Prostate gland (tissue), 2 donors: ENCODE measurements at places on chromosomes 7 and 10. TPM values are rescaled to one million over a fixed set of nuclear protein-coding genes. Genes with fewer than 3 reads are reported as not detected.

DNA sequence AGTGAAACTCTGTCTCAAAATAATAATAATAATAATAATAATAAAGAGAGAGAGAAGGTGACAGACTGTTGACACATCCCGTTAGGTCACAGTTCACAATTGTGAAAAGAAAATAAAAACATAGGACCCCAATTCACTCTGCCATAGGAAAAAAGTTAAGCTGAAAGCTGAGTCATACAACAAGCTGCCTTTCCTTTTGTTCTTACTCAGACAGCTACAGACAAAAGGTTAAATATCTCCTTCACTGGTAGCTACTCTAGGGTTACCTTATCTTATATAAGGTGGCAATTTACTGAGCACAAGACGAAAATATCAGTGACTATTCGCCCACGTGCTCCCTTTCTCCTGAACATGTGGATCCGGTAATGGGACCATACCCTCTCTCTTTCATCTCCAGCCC, 17.5 kb downstream of the TUBAL3 start:
- no peaks in the 10 kb centered on the region for H3K36me3 ChIP-seq
- H3K27ac ChIP-seq, result no peak overlapping the region
- DNase-seq, result no peak
- no peak overlapping the region for H3K4me3 ChIP-seq
- H3K27me3 ChIP-seq, result no peaks in the 10 kb centered on the region
- no peaks in the 10 kb centered on the region for H3K4me1 ChIP-seq

GRCh38 chr10:17586821-17587234, 30.3 kb downstream of the HACD1 start:
- no peaks in the 10 kb centered on the region for H3K36me3 ChIP-seq
- DNase-seq, result no peak
- no peak overlapping the region for H3K27ac ChIP-seq
- no peaks in the 10 kb centered on the region for H3K4me1 ChIP-seq
- no peaks in the 10 kb centered on the region for H3K27me3 ChIP-seq

DNA sequence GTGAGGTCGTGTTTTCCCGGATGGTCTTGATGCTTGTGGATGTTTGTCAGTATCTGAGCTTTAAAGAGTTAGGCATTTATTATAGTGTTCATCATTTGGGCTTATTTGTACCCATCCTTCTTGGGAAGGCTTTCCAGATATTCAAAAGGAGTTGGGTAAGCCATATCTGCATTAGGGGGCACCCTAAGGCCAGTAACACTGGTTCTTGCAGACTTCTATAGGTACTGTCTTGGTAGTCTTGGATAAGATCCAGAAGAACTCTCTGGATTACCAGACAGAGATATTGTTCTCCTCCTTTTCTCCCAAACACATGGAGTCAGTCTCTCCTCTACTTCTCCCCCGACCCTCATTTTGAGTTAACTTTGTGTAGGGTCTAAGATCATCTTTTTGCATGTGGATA, 92.8 kb downstream of the SDK1 start:
- H3K4me1 ChIP-seq, result no peaks in the 10 kb centered on the region
- H3K27me3 ChIP-seq, result no peaks in the 10 kb centered on the region
- H3K27ac ChIP-seq, result no peak overlapping the region
- DNase-seq, result no peak
- no peak overlapping the region for H3K4me3 ChIP-seq

GRCh38 chr10:118723466-118723865, 31.3 kb downstream of the CACUL1 start:
- no peaks in the 10 kb centered on the region for H3K4me1 ChIP-seq
- no peak for DNase-seq
- no peak overlapping the region for H3K4me3 ChIP-seq
- H3K36me3 ChIP-seq, result no peaks in the 10 kb centered on the region

DNA sequence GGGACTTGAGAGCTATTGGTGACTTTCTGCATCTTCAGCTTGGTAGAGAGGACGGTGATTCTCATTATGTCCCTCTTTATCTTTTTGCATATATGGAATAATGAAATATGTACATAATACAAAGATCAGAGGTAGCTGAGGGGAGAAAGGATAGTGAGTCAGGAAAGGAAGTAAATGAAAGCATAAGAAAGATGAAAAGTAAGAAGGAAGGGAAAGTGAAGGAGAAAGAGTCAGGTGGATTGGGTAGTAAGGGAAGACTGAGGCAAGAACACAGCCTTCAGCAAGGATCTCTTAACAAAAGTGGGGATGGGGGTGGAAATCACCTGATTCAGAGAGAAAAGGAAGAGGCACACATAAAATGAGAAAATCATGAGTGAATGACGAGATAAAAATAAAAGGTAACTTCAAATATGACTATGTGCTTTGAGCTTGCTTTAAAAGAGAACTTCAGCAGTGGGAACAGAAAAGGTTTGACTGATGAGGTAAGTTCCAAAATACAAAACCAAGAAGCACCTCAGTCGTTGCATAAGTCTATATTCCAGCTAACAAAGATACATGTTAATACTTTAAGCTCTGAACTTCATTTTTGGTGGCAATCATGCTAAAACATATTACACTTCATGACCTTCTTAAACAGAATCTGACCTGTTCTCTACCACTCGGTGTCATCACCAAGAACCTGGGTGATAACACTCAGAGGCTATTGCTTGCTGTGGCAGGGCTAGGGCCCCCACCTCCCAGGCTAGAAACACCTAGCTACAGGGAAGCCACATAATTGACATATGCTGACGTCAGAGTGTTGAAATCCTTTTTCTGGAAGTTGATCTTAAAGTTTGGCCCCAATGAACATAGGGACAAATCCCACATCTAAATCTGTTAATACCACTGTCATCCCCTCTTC, 32.9 kb downstream of the NRCAM start:
- H3K36me3 ChIP-seq, result no peaks in the 10 kb centered on the region
- H3K4me1 ChIP-seq, result no peaks in the 10 kb centered on the region
- no peaks in the 10 kb centered on the region for H3K27me3 ChIP-seq
- H3K27ac ChIP-seq, result no peak overlapping the region

DNA sequence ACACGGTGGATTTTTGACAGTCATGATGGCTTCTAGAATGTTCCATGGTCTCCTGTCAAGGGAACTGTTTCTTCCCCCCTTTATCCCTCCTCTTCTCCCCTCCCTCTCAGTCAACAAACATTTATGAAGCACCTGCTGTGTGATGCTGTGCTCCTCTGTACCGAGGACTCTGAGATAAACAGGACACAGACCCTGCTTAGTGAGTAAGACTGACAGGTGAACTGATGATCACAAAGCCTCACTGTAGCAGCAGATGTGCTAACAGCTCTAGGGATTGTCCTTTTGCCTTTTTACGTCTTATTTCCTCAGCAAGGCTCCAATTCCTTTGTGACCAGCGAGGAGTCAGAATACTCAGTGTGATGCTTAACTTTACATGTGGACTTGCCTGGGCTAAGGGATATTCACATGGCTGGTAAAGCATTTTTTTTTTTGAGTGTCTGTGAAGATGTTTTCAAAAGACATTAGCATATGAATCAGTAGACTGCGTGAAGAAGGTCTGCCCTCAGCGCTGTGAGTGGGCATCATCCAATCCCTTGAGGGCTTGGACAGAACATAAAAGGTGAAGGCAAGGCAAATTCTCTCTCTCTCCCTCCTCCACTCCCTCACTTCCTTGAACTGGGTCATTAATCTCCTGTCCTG, 170.1 kb downstream of the ADRA2A start:
- H3K4me3 ChIP-seq, result no peak overlapping the region
- no peaks in the 10 kb centered on the region for H3K27me3 ChIP-seq
- no peaks in the 10 kb centered on the region for H3K4me1 ChIP-seq
- no peak overlapping the region for H3K27ac ChIP-seq
- H3K36me3 ChIP-seq, result no peaks in the 10 kb centered on the region
- DNase-seq, result no peak

GRCh38 chr7:130020434-130020833, 30.7 kb downstream of the ZC3HC1 start:
- no peak for DNase-seq
- H3K27me3 ChIP-seq, result no peaks in the 10 kb centered on the region
- H3K4me3 ChIP-seq, result no peak overlapping the region
- no peaks in the 10 kb centered on the region for H3K4me1 ChIP-seq

DNA sequence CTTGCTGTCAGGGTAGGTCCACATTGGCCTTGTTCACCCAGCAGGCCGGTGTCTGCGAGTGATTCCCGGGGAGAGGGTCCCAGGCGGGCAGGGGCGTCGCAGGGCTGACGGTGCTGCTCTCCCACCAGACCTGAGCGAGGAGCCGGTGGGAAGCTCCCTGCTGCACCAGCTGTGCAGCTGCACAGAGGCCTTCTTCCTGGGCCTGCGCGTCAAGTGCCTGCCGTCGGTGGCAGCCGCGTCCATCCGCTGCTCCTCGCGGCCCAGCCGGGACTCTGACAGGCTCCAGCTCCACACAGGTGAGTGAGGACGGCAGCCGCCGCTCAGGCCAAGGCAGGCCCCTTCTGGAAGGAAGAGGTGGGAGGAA, 14.6 kb downstream of the AMZ1 start:
- no peak overlapping the region for H3K27ac ChIP-seq
- no peaks in the 10 kb centered on the region for H3K36me3 ChIP-seq
- DNase-seq, result no peak
- H3K4me3 ChIP-seq, result no peak overlapping the region

DNA sequence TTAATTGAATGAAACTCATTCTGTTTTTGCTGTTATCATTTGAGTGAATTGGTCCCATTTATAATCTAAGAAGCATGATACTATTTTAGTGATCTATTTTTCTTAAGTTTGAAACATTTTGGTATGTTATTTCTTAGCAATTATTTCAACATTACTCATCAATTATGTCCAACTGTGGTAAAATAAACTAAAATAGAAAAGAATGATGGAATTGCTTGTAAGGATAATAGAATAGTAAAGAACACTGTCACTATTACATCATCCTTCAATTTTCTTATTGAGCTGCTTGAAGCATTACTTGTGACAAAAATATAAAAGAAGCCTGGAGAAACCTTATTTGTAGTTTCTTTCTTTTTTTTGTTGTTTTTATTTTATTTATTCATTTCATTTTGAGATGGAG, 42.4 kb downstream of the ZNF487 start:
- no peaks in the 10 kb centered on the region for H3K27me3 ChIP-seq
- no peak for DNase-seq
- H3K4me3 ChIP-seq, result no peak overlapping the region

DNA sequence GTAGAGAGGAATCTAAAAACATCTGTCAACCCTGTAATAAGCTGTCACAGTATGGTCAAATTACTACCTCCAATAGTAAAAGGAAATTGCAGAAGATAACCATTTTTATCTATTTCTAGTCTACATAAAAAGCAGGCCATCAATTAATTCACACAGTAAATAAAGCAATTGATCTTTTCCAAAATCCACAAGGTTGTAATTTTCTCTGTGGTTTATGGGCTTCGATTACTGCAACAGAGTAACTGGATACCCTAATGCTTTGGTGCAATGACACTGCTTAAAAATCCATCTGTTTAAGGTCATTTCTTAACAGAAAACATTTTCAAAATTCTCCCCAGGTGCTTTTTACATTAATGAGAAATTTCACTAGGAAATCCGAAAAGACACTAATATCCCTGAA, 23.9 kb downstream of the ESYT2 start:
- H3K4me1 ChIP-seq, result no peaks in the 10 kb centered on the region
- no peak overlapping the region for H3K27ac ChIP-seq
- no peaks in the 10 kb centered on the region for H3K36me3 ChIP-seq
- no peak for DNase-seq
- no peak overlapping the region for H3K4me3 ChIP-seq
- no peaks in the 10 kb centered on the region for H3K27me3 ChIP-seq

The TIMM23B gene
- total RNA-seq, result 12.4 TPM

The NUPR2 gene
- 40.4 TPM for total RNA-seq
